ENCODE measurements at places on chromosomes 5 and 9.

DNA sequence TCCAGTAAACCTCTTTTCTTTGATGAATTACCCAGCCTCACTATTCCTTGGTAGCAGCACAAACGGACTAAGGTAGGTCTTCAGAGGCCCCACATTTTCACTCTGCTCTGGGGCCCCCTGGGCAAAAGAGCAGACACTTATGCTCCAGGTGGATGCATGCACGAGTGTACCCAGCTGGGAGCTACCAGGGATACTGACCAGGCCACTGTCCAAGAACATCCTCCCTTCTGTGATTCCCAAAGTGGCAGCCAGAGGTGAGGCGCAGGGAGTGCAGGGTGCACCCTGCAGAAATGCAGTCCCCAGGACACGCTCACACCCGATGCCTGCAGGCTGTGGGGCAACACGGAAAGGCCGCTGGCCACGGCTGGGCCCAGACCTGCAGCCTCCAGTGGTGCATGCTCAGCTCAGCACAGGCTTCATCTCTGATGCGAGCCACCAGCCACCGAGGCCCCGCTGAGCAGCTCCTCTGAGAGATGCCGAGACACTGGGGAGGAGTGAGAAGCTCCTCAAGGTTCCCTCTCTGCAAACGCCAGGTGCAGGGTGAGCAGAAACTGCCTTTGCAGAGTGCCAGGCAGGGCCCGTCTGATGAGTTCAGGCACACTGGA lies 48.1 kb upstream of the OLFM1 start:
- DNase-seq: no peak

GRCh38 chr5:140953234-140953633 lies 13.0 kb upstream of the PCDHAC2 start:
- no peak for DNase-seq

- no peak for DNase-seq
Observed at GRCh38 chr5:133257977-133258376, 206.2 kb downstream of the HSPA4 start.

- DNase-seq: no peak
Observed at GRCh38 chr9:76219560-76220151, 174.6 kb downstream of the RFK start.

DNA sequence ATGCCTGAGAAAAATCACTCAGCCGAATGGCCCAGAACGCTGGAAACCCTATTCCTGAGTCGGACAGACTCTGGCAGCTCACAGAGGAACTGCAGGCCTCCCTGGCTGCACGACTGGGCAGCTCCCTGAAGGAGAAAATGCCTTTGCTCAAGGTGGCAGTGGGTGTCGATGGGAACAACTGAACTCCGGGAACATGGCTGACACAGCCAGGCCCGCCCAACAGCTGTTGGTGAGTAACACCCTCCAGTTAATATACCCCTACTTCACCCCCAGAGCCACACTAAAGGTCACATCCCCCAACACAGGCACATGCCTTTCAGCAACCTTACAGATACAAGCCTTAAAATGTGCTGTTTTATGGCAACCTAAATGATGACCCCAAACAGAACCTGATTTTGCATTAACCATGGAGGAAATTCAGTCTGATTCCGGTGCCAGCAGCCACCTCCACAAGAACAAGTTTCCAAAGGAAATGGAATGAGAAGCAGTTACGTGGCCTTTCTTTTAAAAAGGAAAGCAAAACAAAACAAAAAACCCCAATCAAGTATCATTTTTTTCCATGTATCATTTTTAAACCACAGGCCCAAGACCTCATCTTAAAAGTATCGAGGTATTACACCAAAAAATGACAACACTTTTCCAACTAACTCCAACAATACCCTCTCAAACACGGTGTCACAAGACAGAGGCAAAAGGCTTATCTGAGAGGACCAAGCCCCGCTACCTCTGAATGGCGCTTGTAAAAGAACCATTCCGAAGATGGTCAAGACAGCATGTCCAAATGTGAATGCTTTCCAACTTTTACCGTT lies 3.1 kb downstream of the KLF9 start:
- DNase-seq: no peak

- no peak for DNase-seq
Observed at GRCh38 chr5:79243224-79243623, 7.3 kb downstream of the JMY start.

GRCh38 chr9:99735041-99735440 lies 86.6 kb upstream of the NR4A3 start:
- no peak for DNase-seq

DNA sequence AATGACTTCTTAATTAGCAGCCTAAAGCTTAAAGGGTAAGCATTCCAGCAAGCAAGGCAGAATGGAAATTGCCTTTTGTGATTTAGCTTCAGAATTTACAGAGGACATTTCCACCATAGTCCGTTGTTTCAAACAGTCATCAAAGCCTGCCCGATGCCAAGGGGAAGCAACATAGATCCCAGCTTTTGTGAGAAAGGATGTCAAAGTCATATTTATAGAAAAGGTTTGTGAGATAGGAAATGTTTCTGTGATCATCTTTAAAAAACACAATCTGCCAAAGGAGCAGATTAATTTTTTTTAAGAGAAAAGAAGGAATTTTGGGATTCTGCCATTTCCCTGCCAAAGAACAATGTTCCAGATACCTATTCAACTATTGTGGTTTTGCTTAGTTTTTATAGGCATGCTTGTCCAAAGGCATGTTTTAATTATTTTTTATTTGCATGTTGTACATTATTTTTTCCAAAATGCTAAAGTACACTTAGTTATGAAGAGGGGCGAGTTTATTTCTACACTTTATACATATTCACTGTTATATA lies 346.9 kb downstream of the ZNF608 start:
- DNase-seq: no peak

- DNase-seq: no peak
Observed at GRCh38 chr9:16727452-16728136, 142.9 kb downstream of the BNC2 start.

GRCh38 chr5:62283861-62284260 lies 22.1 kb upstream of the KIF2A start:
- no peak for DNase-seq

GRCh38 chr9:91720751-91721705 lies 229.0 kb downstream of the ROR2 start:
- no peak for DNase-seq

DNA sequence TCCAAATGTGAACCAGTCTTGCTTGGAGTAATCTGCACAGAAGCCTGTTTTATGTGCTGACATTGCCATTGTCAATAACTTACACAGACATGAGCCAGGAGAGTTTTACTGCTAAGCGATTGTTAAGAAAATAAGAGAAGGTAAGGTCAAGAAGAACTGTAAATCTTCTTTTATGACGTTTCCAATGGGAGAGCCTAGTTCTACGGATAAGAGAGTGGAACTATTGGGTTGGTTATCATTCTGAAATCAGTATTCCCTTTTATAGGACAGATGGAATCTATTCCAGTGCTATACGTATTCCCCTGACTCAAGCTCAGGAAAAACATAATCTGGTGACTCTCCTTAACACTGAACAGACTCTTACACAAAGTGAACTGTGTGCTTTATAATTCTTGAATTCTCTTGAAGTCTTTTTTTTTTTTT lies 137.9 kb upstream of the OTULINL start:
- DNase-seq: no peak
